SJCRH30 (cell line): ENCODE measurements at places on chromosomes 1 and 21. TPM values are rescaled to one million over a fixed set of nuclear protein-coding genes. Genes with fewer than 3 reads are reported as not detected.
A peak's percentile ranks its signal among the peaks of the same experiment; 100 is the strongest.

The HUNK gene
- 37.3 and 38.9 TPM in 2 replicates for total RNA-seq

The CCDC30 gene
- 0.40 and 0.51 TPM in 2 replicates for total RNA-seq

DNA sequence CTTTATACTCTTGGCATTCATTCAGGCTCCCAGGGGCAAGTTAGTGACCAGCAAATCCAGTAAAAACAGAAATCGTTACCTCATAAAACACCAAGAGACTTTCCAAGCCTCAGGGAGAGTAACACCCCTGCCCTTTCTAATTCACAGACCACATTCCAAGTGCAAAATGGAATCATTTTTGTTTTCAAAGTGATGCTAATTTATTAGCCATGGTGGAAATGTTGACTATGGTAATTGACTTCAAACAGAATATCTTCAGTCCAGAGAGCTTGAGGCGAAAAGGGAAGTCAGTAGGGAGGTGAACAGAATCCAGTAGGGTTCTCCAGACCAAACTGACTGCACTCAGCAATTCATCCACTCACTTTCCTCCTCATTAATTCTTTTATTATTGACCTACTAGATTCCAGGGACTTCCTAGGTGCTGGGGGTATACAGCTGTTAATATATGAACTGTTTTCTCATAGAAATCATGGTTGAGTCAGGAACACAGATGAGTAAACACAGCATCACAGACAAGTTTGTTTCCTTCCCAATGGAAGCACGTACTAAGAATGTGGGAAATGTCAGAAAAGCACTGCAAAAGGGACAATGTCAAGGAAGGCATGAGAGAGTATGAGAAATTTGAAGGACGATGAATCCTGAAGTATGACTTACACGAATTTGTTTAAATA lies 388.5 kb upstream of the C1orf87 start:
- DNase-seq: no peak

The ESRRG gene
- 0.66 and 1.0 TPM in 2 replicates for total RNA-seq

DNA sequence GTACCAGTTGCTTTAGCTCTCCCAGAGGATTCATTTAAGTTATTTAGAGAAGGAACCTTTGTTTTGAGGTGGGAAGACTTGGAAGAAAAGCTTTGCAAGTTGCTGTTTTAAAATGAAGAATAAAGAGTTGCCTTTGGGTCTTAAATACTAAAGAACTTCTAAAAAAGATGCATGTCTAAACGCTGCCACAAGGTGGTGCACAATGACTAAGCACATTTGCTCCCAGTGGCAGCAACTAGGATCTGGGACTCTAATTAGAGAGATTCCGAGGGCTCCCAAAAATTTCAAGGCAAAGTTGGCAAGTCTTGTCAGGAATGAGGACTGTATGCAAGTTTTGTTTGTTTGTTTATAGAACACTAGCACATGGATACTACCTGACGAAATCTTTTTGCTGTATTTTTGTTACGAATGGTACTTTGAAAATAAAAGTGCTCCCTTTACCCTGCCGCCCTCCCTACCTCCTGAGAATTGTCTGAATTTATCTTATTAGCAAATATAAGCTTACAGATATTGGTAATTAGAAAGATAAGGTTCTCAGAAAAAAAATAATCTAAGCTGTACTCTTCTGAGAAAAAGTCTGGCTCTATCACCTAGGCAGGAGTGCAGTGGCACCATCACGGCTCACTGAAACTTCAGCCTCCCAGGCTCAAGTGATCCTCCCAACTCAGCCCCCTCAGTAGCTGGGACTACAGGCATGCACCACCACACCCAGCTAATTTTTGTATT lies 121.8 kb downstream of the HFM1 start:
- DNase-seq: peak; percentile 82

GRCh38 chr1:29981586-29982239 lies 741.7 kb downstream of the MATN1 start:
- no peak for DNase-seq

The AMPD1 gene
- not detected in 2 replicates for total RNA-seq

- DNase-seq: peak; percentile 52
Observed at GRCh38 chr1:22527555-22528296, 35.6 kb upstream of the EPHA8 start.

- peak; percentile 35 for DNase-seq
Observed at GRCh38 chr21:45032977-45033710, 41.2 kb upstream of the ADARB1 start.

GRCh38 chr1:101452825-101453224 lies 216.0 kb downstream of the S1PR1 start:
- DNase-seq: peak; percentile 18

- no peak for DNase-seq
Observed at GRCh38 chr1:169309178-169310166, 58.1 kb downstream of the NME7 start.
